ENCODE measurements at places on chromosomes 4 and X.

DNA sequence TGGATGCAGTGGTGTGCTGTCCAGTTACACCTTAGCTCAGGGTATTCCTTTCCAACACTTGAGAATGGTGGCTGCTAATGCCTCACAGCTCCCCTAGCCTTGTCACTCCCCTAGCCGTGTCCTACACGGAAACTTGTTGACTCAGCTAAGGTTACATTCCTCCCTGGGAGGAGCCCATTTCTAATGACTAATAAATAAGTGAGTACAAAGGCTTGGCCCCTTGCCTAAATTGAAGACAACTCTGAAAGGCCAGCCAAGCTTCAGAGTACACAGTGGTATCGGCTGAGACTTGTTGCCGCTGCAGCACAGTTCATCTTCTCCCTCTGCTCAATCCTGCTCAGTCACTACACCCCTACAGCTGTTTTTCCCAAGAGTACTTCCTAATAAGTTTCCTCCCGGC is 21.2 kb upstream of the SLC25A31 start:
- no peak overlapping the region for H3K4me3 ChIP-seq
- peak overlapping the region; percentile 33 for H3K27ac ChIP-seq
- H3K36me3 ChIP-seq, result no peaks in the 10 kb centered on the region
- DNase-seq, result no peak
- no peaks in the 10 kb centered on the region for H3K27me3 ChIP-seq

DNA sequence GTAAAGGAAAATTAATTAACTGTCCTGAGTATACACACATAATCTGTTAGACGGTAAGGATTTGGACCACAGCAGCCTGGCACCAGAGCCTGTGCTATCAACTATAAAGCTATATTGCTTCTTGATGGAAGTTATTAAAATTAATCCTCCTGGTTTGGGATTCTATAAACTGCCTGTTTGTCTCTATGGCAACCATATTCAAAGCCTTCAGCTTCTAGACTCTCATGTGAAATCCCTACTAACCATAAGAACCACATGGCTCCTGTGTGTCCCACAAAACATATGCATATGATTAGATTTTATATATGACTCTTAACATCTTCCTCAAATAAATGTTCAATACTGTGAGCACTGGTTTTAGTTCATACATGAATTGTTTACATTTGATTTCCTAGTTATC is 380.8 kb downstream of the ANKRD50 start:
- no peaks in the 10 kb centered on the region for H3K36me3 ChIP-seq
- no peaks in the 10 kb centered on the region for H3K4me1 ChIP-seq
- H3K27me3 ChIP-seq, result no peaks in the 10 kb centered on the region
- no peak overlapping the region for H3K27ac ChIP-seq
- no peak overlapping the region for H3K4me3 ChIP-seq

DNA sequence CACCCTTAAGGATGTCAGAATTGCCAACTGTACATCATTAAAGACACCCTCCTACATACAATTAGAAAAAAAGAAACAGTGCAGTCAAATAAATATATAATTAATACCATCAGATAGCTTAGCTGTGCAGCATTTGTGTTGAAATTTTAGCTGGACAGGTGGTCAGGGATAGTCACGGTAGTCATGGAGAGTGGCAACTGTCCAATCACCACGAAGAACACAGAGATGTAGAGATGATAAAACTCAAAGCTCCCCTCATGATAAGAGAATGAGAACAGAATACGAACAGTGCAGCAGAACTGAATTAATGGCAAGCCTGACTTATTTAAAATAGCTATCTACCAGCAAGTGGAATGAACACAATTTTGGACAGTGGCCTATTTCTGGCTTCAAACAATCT is 27.2 kb downstream of the SLC39A8 start:
- H3K36me3 ChIP-seq, result no peaks in the 10 kb centered on the region
- H3K4me1 ChIP-seq, result peaks cover 9% of the 10 kb centered on the region
- H3K4me3 ChIP-seq, result no peak overlapping the region
- H3K27ac ChIP-seq, result no peak overlapping the region
- no peaks in the 10 kb centered on the region for H3K27me3 ChIP-seq

DNA sequence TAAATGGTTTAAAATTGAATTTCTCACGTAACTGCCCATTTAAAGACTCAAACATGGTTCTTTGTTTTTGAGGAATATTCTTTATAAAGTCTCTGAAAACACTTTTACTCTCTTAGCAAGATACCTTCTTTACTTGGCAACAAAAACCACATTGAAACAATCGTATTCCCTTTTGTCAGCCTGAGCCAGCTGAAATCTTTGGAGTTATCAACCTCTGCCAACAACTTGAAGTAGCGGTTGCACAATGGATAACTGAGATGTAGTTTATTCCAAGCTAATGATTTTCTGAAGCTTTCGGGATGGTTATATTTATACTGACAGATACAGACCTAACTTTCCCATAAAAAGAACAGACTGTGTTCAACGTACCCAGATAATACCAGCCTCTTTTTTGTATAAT is 561.3 kb downstream of the IL1RAPL1 start:
- no peaks in the 10 kb centered on the region for H3K4me1 ChIP-seq
- DNase-seq, result no peak

DNA sequence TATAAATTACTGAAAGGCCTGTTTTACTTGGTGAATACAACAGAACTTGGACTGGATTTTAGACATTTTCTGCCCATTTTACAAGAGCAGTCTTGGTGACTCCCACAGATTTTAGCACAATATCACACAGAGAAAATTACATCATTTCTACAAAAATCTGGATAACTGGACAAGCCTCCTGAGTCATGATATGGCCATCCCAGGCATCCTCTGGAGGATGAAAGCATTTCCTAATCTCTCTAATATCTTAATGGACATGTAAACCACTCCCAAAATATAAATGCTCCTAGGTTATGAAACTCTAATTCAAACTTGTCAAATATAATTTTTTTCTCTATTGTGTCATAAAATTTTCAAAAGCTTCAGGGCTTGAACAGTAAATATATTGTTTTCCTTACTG is 1170.8 kb upstream of the PCDH7 start:
- no peak for DNase-seq
- peaks cover 5% of the 10 kb centered on the region for H3K4me1 ChIP-seq
- H3K27me3 ChIP-seq, result no peaks in the 10 kb centered on the region
- no peaks in the 10 kb centered on the region for H3K36me3 ChIP-seq
- no peak overlapping the region for H3K27ac ChIP-seq

GRCh38 chrX:149283853-149284252 is 221.3 kb downstream of the IDS start:
- no peaks in the 10 kb centered on the region for H3K27me3 ChIP-seq
- H3K4me3 ChIP-seq, result no peak overlapping the region
- H3K4me1 ChIP-seq, result no peaks in the 10 kb centered on the region
- no peaks in the 10 kb centered on the region for H3K36me3 ChIP-seq
- no peak for DNase-seq
- no peak overlapping the region for H3K27ac ChIP-seq

- no peak overlapping the region for H3K27ac ChIP-seq
- no peaks in the 10 kb centered on the region for H3K27me3 ChIP-seq
- no peaks in the 10 kb centered on the region for H3K4me1 ChIP-seq
Observed at GRCh38 chrX:40573763-40574162, 7.0 kb upstream of the ATP6AP2 start.

DNA sequence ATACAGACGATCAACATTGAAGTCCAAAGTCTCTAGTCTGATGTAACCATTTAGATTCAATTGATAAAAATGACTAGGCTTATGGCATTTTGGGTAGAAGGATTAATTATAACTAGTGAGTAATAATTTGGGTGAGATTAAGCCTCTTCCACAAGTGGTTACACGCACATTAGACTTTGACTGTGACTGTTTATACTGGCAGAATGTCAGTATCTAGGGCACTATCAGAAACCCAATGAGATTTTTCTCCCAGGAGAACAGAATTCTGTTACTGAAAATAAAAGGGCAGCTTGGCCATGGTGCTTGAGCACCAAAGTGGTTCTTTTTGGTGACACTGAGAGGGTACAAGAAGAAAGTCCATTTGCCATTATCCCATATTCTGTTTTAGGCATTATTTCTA is 3.3 kb downstream of the PLS3 start:
- H3K36me3 ChIP-seq, result no peaks in the 10 kb centered on the region
- no peak for DNase-seq
- H3K4me1 ChIP-seq, result no peaks in the 10 kb centered on the region

GRCh38 chrX:48474127-48474526 is 1.9 kb upstream of the FTSJ1 start:
- peaks cover 8% of the 10 kb centered on the region for H3K4me1 ChIP-seq
- no peak overlapping the region for H3K27ac ChIP-seq
- H3K27me3 ChIP-seq, result no peaks in the 10 kb centered on the region
- no peak overlapping the region for H3K4me3 ChIP-seq

DNA sequence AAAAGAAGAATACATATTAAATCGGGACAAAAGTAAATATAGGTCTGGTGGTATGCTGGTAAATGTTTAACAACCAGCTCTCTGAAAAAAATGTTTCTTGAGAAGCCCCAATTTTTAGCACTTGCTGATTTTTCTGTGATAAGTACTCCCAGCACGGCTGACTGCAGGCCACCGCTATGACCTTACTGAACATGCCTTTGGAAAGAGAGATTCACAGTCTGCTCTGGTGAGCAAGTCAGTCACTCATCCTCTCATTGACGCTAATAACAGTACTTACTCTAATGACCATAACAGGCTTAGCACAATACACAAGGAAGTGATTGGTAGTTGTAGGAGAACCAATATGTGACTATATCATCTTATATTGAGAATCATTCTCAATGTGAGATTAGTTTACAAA is 98.9 kb upstream of the BLTP1 start:
- DNase-seq, result no peak
- no peaks in the 10 kb centered on the region for H3K4me1 ChIP-seq
- H3K27ac ChIP-seq, result no peak overlapping the region
- no peak overlapping the region for H3K4me3 ChIP-seq
- no peaks in the 10 kb centered on the region for H3K27me3 ChIP-seq

DNA sequence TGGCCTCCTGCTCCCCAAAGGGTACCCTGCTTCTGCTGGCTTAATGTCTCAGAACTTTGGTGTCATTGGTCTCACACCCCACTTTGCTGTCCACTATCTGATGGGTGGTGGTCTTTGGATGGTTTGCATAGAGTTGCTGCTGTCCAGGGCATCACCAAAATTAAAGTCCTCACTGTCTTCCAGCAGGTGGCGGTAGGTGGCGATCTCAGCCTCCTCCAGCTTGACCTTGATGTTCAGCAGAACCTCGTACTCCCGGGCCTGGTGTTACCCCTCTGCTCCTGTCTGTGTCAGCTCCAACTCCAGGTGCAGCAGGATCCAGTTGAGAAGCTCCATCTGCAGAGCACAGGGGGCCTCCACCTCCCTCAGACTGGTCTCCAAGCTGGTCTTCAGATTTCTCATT is 1169.5 kb upstream of the PABPC4L start:
- no peaks in the 10 kb centered on the region for H3K4me1 ChIP-seq
- no peaks in the 10 kb centered on the region for H3K36me3 ChIP-seq
- H3K27me3 ChIP-seq, result no peaks in the 10 kb centered on the region
- DNase-seq, result no peak
- H3K4me3 ChIP-seq, result no peak overlapping the region

DNA sequence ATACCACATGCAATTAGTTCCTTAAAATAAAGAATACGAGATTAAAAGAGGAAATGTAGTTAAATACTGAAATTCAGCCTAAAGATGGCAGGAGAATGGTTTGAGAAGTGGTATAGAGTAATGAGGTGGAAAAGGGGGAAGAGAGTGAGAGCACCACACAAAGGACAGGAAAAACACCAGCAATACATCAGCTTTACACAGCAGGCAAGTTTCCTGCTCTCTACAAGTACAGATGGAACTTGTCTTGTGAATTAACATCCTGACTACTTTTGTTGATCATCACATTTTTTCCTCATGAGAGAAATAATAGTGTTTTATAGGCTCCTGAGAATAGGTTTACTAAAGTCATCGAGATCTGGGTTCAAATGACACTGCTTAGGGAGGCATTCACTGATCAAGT is 2.9 kb upstream of the UNC5C start:
- no peaks in the 10 kb centered on the region for H3K27me3 ChIP-seq
- no peak overlapping the region for H3K27ac ChIP-seq
- H3K4me1 ChIP-seq, result peaks cover 5% of the 10 kb centered on the region

DNA sequence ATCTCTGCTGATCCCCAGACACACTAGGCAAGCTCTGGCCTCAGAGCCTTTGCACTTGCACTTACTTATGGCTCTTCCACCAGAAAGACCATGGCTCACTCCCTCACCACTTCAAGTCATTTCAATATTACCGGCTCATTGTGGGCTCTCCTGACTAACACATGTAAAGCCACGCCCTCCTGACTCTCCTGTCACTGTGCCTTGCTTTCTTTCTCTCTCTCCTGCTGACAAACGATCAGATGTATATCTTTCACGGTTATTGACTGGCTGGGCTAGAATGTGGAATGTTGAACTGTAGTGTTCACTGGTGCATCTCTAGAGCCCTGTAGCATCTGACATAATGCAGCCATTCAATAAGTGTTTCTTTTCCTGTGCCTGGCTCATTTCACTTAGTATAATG is 425.1 kb downstream of the RAB28 start:
- DNase-seq, result no peak
- H3K4me1 ChIP-seq, result no peaks in the 10 kb centered on the region
- no peak overlapping the region for H3K4me3 ChIP-seq
- no peak overlapping the region for H3K27ac ChIP-seq
- H3K27me3 ChIP-seq, result no peaks in the 10 kb centered on the region
- no peaks in the 10 kb centered on the region for H3K36me3 ChIP-seq

GRCh38 chrX:135497736-135498135 is 22.7 kb upstream of the INTS6L start:
- no peaks in the 10 kb centered on the region for H3K4me1 ChIP-seq
- H3K27ac ChIP-seq, result no peak overlapping the region
- H3K27me3 ChIP-seq, result no peaks in the 10 kb centered on the region
- DNase-seq, result no peak

- DNase-seq, result no peak
- no peaks in the 10 kb centered on the region for H3K36me3 ChIP-seq
- no peak overlapping the region for H3K4me3 ChIP-seq
Observed at GRCh38 chr4:182103614-182104319, 139.4 kb upstream of the TENM3 start.

- DNase-seq, result no peak
- H3K36me3 ChIP-seq, result no peaks in the 10 kb centered on the region
- H3K27me3 ChIP-seq, result no peaks in the 10 kb centered on the region
- H3K4me3 ChIP-seq, result no peak overlapping the region
- peaks cover 11% of the 10 kb centered on the region for H3K4me1 ChIP-seq
- no peak overlapping the region for H3K27ac ChIP-seq
Observed at GRCh38 chr4:77917075-77917474, 54.4 kb downstream of the MRPL1 start.

- peaks cover 11% of the 10 kb centered on the region for H3K4me1 ChIP-seq
- DNase-seq, result no peak
- H3K36me3 ChIP-seq, result no peaks in the 10 kb centered on the region
- no peaks in the 10 kb centered on the region for H3K27me3 ChIP-seq
- H3K27ac ChIP-seq, result no peak overlapping the region
- no peak overlapping the region for H3K4me3 ChIP-seq
Observed at GRCh38 chrX:1244164-1245076, 24.2 kb upstream of the CSF2RA start.
